ENCODE measurements at places on chromosomes 7 and 10. TPM values are rescaled to one million over a fixed set of nuclear protein-coding genes. Genes with fewer than 3 reads are reported as not detected.

ANKRD61 gene
- 0.47 TPM for total RNA-seq

ELFN1 gene
- total RNA-seq = 0.27 TPM

MYO3A gene
- total RNA-seq = 0.14 TPM

UNCX gene
- not detected for total RNA-seq

WAPL gene
- total RNA-seq = 27.0 TPM

BUD23 gene
- 75.8 TPM for total RNA-seq

FANK1 gene
- total RNA-seq = 1.6 TPM

EBF3 gene
- not detected for total RNA-seq

TLX1 gene
- not detected for total RNA-seq

SPACDR gene
- total RNA-seq = 4.5 TPM

CYP2C8 gene
- total RNA-seq = not detected
